AG09309 (cell line): ENCODE measurements at places on chromosomes 4 and X.

- DNase-seq: no peak
Measured at GRCh38 chr4:15349531-15349935, 78.3 kb upstream of the C1QTNF7 start.

DNA sequence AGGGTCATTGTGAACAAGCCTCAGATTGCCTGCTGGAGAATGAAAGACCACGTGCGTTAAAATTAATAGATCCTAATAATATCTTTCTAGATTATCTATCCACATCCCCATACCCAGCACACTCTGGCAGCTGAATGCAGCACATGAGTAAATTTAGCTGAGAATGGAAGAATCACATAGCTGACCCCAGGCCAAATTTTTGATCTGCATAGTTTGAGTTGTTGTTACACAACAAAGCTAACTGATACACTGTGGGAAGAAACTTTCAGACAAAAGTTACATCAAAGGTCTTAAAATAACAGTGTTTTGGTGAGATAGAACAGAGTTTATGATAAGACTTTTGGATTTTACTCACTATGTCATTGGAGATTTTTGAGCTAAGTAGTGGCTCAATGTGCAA lies 72.4 kb upstream of the ANXA10 start:
- no peak for DNase-seq

DNA sequence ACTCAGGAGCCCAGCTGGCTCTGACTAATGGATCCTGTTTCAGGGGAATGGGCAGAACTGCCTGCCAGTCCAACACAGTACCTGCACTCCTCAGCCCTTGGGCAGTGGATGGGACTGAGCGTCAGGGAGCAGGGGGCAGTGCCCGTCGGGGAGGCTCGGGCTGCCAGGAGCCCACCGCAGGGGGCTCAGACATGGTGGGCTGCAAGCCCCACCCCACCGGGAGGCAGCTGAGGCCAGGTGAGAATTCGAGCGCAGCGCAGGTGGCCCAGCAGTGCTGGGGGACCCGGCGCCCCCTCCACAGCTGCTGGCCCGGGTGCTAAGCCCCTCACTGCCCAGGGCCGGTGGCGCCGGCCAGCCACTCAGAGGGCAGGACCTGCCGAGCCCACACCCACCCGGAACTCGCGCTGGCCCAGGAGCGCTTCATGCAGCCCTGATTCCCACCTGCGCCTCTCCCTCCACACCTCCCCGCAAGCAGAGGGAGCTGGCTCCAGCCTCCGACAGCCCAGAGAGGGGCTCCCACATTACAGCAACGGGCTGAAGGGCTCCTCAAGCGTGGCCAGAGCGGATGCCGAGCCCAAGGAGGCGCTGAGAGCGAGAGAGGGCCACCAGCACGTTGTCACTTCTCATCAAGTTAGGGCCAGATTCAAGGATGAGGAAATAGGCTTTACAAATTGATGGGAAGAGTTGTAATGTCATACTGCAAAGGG lies 668.8 kb downstream of the GALNTL6 start:
- DNase-seq: no peak

GRCh38 chr4:22129454-22130029 lies 181.0 kb upstream of the KCNIP4 start:
- DNase-seq: peak; percentile 11

DNA sequence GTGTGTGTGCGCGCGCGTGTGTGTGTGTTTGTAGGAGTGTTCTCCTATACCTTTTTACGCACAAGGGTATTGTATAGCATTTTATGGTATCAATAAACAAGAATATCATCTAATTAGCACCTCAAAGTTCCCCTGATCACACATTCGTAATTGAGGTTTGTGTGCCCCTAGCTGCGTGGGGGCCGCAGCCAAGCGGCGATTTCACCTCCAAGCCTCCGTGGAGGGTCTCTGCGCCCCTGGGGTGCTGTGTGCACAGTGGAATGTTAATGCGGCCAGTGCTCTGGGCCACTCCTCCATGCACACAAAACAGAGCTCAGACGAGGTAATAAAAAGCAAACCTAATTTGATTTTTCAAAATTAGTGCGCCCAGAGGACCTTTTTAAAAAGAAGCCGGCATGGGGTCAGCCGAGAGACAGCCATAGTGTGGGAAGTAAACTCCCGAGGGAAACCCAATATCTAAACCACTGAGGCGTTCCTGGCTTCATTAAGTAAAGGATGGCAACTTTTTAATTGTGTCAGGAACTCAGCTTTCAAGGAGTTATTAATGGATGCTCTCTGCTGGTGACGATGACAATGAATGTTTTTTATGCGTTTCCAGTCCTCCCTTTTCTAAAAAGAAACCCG lies 110.6 kb downstream of the SORCS2 start:
- no peak for DNase-seq

DNA sequence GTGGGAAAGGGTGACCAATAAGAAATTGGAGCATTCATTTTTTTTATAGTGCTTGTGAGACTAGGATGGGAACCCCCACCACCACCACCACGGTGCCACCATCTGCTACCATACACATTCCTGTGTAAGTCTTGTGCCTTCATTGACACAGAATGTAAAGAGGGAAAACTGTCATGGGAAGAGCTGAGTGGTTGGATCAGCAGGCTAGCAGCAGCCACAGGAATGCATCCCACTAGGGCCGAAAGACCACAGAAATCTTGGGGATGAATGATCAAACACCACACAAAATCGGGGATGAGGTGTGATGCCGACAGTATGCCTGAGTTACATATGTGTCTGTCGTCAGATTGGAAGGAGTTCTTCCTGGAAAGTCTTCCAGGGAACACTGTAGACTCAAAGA lies 69.2 kb downstream of the SRPX start:
- DNase-seq: peak; percentile 13

DNA sequence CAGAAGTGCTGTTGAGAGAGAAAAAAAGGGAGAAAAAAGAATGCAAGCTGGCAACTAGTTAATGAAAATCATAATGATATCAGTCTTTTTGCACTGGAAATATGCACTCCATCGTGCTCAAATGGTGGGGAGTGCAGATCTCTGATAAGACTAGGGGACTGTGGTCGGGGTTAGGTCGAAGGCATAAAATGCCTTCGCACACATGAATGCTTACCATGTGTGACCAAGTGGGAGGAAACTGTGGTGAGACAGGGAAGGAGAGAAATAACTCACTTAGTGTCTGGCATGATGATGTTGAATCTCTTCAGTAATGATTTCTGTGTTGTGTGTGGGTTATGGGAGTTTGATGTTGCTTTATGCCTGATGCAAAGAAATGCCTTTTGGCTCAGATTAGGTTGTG lies 358.9 kb downstream of the FBXO8 start:
- DNase-seq: no peak

DNA sequence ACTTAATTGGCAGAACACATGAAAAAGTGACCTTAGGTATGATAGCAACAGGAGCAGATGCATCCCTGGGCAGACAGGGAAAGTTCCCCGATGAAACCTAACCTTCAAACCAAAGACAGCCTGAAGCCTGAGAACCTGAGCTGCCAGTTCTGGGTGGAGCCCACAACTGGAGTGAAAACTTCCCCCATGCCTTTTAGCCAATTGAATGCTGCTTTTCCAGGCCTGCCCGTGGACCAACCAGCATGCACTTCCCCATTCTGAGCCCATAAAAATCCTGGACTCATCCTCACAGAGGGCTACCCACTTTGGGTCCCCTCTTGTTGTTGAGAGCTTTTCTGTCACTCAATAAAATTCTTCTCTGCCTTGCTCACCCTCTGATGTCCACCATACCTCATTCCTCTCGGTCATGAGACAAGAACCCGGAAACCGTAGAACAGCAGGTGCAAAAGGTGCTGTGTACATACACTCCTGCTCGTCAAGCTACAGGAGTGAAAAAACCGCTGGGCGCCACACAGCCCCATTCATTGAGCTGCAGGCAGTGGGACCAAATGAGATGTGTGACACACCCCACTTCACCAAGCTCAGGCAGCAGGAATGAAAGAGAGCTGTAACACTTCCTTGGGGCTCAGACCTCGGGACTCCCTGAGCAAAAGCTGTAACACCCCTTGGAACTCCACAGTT lies 13.9 kb upstream of the SLC7A11 start:
- DNase-seq: no peak

- no peak for DNase-seq
Measured at GRCh38 chr4:27742816-27743215, 882.2 kb downstream of the STIM2 start.

GRCh38 chr4:166594326-166594946 lies 639.9 kb downstream of the SPOCK3 start:
- DNase-seq: no peak

- no peak for DNase-seq
Measured at GRCh38 chr4:101791182-101791558, 640 bp downstream of the BANK1 start.

- no peak for DNase-seq
Measured at GRCh38 chrX:2714551-2714950, 23.5 kb downstream of the CD99 start.
